ENCODE measurements at places on chromosomes 7 and 10.

DNA sequence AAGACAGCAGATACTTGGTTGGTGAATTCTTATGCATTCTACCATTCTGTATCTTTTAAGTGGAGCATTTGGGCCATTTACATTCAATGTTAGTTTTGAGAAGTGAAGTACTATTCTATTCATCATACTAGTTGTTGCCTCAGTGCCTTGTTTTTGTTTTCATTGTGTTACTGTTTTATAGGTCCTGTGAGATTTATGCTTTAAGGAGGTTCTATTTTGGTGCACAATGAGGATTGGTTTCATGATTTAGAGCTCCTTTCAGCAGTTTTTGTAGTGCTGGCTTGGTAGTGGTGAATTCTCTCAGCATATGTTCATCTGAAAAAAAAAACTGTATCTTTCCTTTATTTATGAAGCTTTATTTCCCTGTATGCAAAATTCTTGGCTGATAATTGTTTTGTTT lies 23.3 kb upstream of the WNT2 start:
- no peak for DNase-seq

GRCh38 chr7:116426428-116427156 lies 72.9 kb upstream of the CAV2 start:
- no peak for DNase-seq

GRCh38 chr7:158568974-158569857 lies 18.4 kb downstream of the PTPRN2 start:
- DNase-seq, result peak; percentile 83

DNA sequence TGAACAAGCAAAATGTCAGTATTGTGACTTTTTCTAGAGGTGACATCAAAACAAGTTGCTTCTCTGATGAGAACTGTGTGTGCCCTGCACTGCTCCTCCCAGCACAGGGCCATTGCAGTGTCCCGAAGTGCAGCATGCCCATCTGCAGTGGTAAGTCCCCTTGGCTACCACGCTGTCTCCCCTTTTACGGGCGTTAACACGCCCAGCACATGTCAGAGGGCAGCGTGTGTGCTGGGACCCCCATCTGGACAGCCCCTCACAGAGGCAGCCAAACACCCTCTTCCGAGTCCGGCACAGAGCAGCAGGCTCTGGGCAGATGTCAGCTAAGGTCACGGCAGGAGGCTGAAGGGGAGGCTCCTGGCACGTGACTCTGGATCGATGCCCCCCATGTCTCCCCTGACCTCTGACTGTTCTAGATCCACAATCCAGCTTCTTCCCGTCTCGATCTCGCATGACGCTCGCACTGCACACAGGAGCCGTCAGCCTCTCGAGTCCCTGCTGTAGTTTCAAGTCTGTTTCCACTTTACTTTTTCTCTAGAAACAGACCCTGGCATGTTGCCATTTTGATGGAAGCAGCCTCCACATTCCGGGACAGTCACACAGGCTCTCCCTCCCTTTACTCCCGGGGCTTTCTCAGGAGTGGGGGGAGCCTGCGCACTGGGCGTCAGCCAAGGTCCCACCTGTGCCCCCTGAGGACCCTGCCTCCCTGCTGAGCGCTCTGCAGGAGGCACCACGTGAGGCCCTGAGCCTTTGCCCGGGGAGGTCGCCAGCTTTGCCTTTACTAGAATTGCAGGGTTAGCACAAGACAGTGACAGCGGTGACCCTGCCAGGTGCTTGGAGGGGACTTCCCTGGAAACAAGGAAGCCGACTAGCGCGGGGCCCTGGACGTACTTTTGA lies 133.8 kb downstream of the TCERG1L start:
- no peak for DNase-seq

DNA sequence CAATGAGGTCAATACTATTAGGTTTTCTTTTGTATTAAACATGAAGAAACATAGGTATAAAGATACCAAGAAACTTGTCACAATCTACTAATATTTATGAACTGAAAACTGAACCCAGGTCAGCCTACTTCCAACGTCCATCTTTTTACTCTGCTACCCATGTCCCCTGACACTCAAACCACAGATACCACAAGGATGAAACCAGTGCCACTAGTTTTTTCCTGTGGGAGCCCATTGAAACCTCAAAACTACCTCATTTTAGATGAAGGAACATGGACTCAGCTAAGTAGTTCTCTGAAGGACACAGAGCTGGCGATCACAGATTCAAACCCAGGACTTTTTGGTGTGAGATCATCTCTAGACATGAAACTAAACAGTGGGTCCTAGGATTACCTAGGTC lies 6.8 kb downstream of the TET1 start:
- DNase-seq, result no peak

DNA sequence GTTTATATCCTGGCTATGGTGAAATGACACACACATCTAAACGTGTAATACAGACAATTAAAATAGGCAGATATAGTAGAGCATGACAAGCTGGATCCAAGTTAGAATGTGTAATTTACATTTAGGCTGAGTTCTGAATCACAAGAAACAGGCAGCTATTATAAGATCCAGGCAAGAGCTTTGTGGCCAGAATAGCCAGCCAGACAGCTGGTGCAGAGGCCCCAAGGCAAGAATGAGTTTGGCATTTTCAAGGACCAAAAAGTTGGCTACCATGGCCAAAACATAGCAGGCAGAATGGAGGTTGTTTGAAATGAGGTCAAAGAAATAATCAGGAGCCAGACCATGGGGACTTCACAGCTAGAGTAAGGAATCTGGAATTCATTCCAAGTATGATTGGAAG lies 281.7 kb downstream of the MTERF1 start:
- no peak for DNase-seq

- no peak for DNase-seq
These were observed 174.9 kb downstream of the LRMDA start for GRCh38 chr10:75606203-75606779.

GRCh38 chr7:121620953-121621606 lies 225.0 kb upstream of the FAM3C start:
- DNase-seq, result no peak

- DNase-seq, result no peak
These were observed 976.3 kb upstream of the LRRTM3 start for GRCh38 chr10:65949526-65949925.

- no peak for DNase-seq
These were observed 11.9 kb downstream of the PLAU start for GRCh38 chr10:73922864-73923133.

DNA sequence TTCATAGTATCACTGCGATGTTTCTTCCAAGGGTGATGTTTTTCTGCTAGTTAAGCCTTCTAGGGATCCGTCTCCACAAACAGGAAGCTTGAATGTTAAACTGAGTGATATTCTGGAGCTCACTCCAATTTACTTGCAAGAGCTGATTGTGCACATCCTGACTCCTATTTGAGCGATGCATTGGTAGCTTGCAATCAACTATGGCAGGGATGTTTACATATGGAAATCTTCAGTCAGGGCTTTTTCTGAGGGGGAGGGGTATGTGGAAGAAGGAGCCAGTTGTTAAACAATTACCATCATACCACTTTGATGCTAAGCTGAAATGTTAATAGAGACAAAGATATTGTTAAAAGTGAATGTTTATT lies 43.2 kb upstream of the NXPH1 start:
- no peak for DNase-seq

GRCh38 chr7:72441791-72442190 lies 29.7 kb upstream of the CALN1 start:
- DNase-seq, result no peak

DNA sequence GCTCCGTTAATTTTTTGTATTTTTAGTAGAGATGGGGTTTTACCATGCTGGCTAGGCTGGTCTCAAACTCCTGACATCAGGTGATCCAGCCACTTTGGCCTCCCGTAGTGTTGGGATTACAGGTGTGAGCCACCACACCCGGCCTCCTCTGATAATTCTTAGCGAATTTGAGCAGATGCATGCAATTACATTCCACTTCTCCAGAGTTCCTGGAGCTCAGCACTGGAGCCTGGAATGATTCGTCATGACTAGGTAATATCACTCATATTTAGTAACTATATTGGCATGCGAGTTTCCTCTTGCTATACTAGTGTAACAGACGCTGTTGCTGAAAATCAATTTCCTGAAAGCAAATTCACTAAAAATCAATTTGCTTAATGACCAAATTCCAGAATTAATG lies 86.8 kb downstream of the MKX start:
- DNase-seq, result no peak

DNA sequence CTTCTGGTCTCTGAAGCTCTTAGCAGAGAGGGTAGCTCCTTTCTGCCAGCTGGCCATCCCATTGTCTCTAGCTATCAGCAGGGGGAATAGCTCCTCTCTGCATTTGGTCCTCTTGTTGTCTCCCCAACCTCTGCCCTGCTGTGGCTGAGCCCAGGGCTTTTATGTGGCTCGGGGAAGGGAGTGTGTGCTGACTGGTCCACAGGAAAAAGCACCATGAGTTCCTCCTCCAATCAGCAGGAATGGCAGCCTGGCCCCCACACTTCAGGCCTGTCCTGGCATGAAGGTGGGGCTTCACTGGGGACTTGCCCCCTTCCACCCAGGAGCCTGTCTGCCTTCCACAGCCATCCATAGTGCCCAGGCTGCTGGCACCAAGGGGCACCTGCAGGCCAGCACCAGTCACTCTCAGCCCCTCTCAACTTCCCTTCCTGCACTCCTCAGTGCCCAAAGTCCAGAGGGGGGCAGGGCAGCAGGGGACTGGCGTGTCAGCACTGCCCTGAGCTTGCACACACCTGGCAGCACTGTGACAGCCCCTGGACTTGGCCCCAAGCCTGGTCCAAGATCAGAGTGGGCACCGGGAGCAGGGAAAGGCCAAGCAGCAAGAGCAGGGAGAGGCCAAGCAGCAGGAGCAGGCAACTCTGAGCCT lies 36.2 kb downstream of the NOLC1 start:
- DNase-seq, result no peak

GRCh38 chr10:101323495-101323894 lies 30.5 kb upstream of the BTRC start:
- no peak for DNase-seq

DNA sequence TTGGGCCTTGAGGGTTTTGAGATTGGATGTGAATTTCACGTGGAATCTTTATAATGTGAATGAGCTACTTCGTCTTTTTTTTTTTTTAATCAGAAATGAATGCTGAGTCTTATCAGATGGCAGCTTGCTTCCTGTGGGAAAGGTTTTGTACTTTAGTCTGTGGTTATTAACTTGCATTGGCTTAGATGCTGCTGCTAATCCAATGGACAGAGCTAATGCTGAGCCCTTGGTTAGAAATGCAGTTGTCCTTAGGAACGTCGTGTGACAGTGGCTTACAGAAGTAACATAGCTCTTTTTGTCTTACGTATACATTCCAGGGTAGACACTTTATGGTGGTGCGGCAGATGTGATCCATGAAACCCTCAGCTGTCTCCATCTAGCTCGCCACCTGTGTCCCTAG lies 32.8 kb downstream of the ADCY1 start:
- DNase-seq, result no peak

DNA sequence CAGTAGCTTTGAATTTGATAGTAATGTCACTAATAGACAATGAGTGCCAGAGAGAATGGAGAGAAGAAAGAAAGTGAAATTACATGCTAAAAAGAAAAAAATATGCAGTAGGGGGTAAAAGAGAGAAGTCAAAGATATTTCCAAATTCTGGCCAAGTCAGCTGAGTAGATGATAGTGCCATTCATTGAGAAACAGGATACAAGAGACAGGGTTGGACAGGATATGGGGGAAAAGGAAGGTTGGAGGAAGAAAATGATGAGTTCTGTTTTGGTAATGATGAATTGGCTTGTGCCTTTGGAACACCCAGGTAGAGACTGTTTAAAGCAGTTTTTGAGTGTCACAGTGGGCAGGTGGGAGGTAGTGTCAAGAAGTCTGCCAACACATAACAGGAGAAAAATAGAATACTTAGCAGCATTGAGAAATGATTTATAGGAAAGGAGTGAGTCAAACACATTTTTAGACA lies 78.3 kb downstream of the LRRC17 start:
- DNase-seq, result no peak

- DNase-seq, result no peak
These were observed 13.9 kb upstream of the ANTXRL start for GRCh38 chr10:46272863-46273415.

DNA sequence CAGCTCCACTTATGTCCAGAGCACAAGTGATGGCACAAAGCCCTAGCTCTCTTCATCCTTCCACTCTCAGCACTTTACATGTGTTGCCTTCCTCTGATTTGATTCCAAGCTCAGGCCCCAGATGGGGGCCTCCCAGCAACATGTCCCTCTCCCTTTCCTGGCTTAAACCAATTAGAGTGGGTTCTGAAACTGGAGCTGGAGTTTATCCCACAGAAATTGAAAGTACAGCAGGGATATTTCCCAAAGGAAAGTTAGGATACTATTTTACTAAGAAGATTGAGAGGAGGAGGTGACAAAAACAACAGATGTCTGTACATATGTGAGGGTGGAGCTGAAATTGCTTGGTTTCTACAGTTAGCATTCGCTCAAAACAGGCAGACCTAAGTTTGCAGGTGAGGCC lies 724.6 kb downstream of the AUTS2 start:
- DNase-seq, result no peak

DNA sequence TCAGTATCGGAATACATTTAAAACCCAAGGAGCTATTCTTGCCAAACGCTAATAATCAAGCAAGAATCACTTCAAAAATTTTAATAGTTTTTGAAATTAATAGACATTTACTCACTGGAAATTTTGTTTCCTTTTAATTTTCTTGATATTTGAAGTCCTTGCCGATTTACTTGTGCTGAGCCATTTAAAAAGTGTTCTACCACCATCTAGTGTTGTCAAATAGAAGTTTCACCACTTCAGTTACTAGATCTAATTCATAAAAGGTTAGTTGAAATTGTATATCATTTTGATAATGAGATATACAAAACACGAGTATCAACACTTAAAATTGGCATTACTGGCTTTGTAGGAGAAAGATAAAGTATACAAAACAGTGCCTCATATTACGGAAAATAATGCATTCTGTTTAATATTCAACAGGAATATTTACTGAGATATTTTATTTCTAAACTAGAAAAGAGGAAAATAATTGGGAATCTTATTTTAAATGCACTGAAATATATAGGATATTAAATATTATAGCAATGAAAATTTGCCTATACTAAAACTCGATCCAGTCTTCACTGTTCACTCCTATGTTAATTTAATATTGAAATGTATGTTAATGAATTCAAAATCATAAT lies 664.8 kb upstream of the SEMA3D start:
- DNase-seq, result no peak

DNA sequence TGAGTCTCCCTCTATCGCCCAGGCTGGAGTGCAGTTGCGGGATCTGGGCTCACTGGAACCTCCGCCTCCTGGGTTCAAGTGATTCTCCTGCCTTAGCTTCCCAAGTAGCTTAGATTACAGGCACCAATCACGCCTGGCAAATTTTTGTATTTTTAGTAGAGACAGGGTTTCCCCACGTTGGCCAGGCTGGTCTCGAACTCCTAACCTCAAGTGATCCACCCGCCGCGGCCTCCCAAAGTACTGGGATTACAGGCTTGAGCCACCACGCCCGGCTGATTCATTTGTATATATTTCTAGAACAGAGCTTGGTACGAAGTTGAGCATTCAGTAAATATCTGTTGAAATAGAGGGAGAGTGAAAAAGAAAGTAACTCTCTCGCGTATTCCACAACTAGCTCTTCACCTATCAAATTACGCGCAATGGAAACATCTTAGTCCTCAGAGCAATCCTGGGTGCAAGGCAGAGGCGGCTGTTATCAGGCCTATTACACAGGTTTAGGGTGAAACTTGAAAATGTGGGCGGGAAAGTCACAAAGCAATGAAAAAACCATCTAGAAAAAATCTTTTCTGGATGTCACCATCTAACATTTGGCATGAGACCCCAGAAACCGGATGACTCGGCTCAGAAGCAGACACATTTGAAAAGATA lies 707 bp upstream of the GHITM start:
- no peak for DNase-seq

Measured in chondrocyte (in vitro differentiated cells).